Activated naive CD8-positive, alpha-beta T cell treated with anti-CD3 and anti-CD28 coated beads for 36 hours (primary cell): ENCODE measurements at places on chromosomes 6 and 20. TPM values are rescaled to one million over a fixed set of nuclear protein-coding genes. Genes with fewer than 3 reads are reported as not detected.

GRCh38 chr20:23387118-23387443 lies 25.1 kb downstream of the GZF1 start:
- H3K4me3 ChIP-seq: no peak overlapping the region
- H3K4me1 ChIP-seq: peaks cover 4% of the 10 kb centered on the region
- no peak for DNase-seq
- no peak overlapping the region for H3K27ac ChIP-seq

GRCh38 chr6:119077643-119078375 lies 655 bp downstream of the FAM184A start:
- H3K4me3 ChIP-seq: peak overlapping the region; percentile 73
- peak overlapping the region; percentile 74 for H3K27ac ChIP-seq
- H3K4me1 ChIP-seq: peaks cover 35% of the 10 kb centered on the region
- peak; percentile 61 for DNase-seq
- peaks cover 1% of the 10 kb centered on the region for H3K36me3 ChIP-seq

DNA sequence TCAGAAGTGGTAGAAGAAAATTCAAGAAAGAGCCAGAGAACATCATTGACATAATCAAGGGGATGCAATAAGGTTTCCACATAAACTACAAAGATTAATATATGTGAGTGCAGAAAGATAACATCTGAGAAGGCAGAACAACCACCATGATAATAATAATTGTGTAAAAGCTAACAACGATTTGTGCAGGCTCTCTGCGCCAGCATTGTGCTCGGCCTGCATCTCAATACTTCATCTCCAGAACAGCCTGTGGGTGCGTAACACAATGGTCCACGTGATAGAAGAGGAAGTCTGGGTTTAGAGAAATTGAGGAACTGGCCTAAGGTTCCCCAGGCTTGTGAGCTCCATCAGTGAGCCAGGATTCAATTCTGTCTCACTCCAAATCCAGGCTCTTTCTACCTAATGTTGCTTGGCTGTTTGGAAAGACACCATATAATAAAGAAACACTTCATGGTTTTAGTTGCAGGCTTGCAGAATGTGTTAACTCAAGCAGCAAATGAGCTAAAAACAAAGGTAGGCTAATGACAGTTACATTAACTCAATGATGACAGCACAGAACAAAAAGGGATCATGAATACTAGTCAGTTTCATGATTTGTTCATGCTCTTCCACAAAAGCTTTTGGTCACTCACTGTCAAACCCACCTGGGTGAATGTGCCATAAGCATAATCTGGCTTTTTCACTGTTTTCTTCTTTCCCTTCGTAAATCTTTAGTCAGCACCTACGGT lies 71.2 kb downstream of the LY86 start:
- H3K27me3 ChIP-seq: no peaks in the 10 kb centered on the region
- H3K4me3 ChIP-seq: no peak overlapping the region
- DNase-seq: no peak
- peak overlapping the region; percentile 97 for H3K27ac ChIP-seq
- peaks cover 26% of the 10 kb centered on the region for H3K36me3 ChIP-seq

- no peak for DNase-seq
- no peaks in the 10 kb centered on the region for H3K4me1 ChIP-seq
- H3K27ac ChIP-seq: no peak overlapping the region
- H3K36me3 ChIP-seq: no peaks in the 10 kb centered on the region
Observed at GRCh38 chr20:46913329-46914044, 18.8 kb downstream of the EYA2 start.

DNA sequence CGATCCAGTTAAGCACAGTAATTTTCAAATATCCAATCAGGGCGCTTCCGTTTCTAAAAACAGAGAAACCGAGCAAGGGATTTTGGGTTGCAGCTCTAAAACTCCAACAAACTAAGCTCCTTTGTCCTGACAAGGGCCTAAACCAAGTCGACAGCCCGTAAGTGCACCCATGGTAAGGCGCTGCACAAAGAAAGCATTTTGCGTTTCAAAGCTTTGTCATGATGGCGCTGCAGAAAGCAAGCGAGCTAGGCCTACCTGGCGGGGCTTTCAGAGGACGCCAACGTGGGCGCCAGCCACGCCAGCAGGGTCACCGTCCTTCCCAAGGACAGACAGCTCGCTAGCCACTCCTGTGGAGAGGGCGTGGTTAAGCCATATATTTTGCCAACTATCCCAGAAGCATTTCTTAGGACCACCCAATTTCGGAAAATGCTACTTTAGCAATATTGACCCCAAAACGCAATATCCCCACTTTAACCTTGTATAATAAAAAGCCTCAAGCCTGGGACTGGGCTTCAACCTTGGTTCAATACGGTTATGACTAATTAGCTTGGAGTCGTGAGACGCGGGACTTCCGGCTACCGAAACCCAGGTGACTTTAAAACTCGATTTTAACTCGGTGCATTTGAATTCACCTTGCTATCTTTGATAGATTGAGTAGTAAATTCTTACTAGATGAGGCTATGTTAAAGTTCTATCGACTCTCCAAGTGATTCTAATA lies 53.8 kb downstream of the TRIM38 start:
- H3K27ac ChIP-seq: no peak overlapping the region
- peaks cover 2% of the 10 kb centered on the region for H3K36me3 ChIP-seq
- H3K27me3 ChIP-seq: no peaks in the 10 kb centered on the region
- H3K4me1 ChIP-seq: peaks cover 22% of the 10 kb centered on the region

DNA sequence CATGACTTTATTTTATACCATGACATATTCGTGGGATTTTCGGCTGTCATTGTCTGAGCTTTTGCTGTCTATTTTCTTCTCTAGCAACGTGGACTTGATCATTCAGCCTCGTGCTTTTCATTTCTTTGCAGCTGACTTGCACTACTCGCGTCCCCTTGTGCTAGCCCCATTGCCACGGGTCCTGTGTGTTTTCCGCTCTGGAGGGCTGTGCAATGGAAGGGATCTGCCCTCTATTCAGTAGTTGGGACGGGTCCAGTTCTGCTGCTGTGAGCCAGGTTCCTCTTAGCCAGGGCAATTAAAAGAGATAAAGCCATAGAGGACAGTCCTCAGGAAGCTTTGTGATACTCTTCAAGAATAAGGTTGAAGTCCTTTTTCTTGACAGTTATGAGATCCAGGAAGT lies 17.6 kb downstream of the NEDD9 start:
- H3K27ac ChIP-seq: no peak overlapping the region
- no peak overlapping the region for H3K4me3 ChIP-seq
- no peak for DNase-seq
- H3K36me3 ChIP-seq: peaks cover 38% of the 10 kb centered on the region
- peaks cover 20% of the 10 kb centered on the region for H3K4me1 ChIP-seq

GRCh38 chr20:652615-653109 lies 338 bp downstream of the SRXN1 start:
- H3K4me1 ChIP-seq: peaks cover 18% of the 10 kb centered on the region
- peak overlapping the region; percentile 74 for H3K27ac ChIP-seq
- H3K36me3 ChIP-seq: peaks cover 27% of the 10 kb centered on the region
- peaks cover 11% of the 10 kb centered on the region for H3K27me3 ChIP-seq

DNA sequence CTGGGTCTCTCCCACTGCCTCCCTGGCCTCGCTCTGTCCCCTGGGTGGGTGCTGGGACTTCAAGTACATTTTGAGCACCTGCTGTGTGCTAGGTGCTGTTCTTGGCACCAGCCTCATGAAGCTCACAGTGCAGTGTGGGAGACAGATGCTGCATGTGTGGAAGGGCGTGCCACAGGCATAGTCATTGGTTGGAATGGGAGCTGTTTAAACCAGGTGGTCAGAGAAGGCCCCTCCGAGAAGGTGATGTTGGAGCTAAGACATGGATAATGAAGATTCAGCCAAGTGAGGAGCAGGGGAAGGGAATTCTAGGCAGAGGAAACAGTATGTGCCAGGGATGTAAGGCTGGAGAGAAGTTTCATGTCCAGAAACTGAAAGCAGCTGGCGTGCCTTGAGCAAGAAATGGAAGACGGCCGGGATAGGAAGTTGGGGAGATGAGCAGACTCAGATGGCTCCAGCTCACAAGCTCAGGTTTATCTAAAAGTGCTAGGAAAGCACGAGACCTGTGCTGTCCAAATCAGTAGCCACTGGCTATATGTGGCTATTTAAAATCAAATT lies 9.9 kb downstream of the LPIN3 start:
- no peaks in the 10 kb centered on the region for H3K27me3 ChIP-seq
- H3K4me1 ChIP-seq: no peaks in the 10 kb centered on the region
- DNase-seq: no peak
- H3K36me3 ChIP-seq: no peaks in the 10 kb centered on the region
- H3K4me3 ChIP-seq: no peak overlapping the region

- no peak for DNase-seq
- H3K27me3 ChIP-seq: peaks cover 26% of the 10 kb centered on the region
- H3K4me1 ChIP-seq: peaks cover 4% of the 10 kb centered on the region
- no peak overlapping the region for H3K27ac ChIP-seq
Observed at GRCh38 chr6:90859612-90860011, 272.7 kb upstream of the MAP3K7 start.

TGM3 gene
- total RNA-seq: not detected

GABRR2 gene
- not detected for total RNA-seq

SLC4A11 gene
- 1.8 TPM for total RNA-seq

OVOL2 gene
- total RNA-seq: not detected
